Activated CD8-positive, alpha-beta memory T cell treated with anti-CD3 and anti-CD28 coated beads for 36 hours (primary cell): ENCODE measurements at places on chromosomes 1 and 21. TPM values are rescaled to one million over a fixed set of nuclear protein-coding genes. Genes with fewer than 3 reads are reported as not detected.

The CENPF gene
- total RNA-seq = 49.5 TPM

The NLRP3 gene
- 2.9 TPM for total RNA-seq

The CYP4B1 gene
- total RNA-seq = not detected

The DOP1B gene
- 13.6 TPM for total RNA-seq

The KRTAP21-2 gene
- total RNA-seq = not detected

The BRDT gene
- not detected for total RNA-seq

The SEMA4A gene
- 18.4 TPM for total RNA-seq

The MYBPH gene
- not detected for total RNA-seq

The KRTAP11-1 gene
- total RNA-seq = not detected

The KRTAP7-1 gene
- not detected for total RNA-seq

The MEF2D gene
- total RNA-seq = 30.8 TPM

The RYR2 gene
- total RNA-seq = 0.08 TPM

The ABCA4 gene
- total RNA-seq = not detected

The FCRL1 gene
- not detected for total RNA-seq

The RAP1GAP gene
- 0.96 TPM for total RNA-seq

The ADAMTS5 gene
- not detected for total RNA-seq

The C1orf226 gene
- not detected for total RNA-seq

The CYP4A22 gene
- not detected for total RNA-seq

The WNT9A gene
- total RNA-seq = not detected

The UBE2U gene
- total RNA-seq = not detected

The PTPN7 gene
- total RNA-seq = 462 TPM

The DCST2 gene
- not detected for total RNA-seq

The LRRC39 gene
- total RNA-seq = 0.34 TPM

The CACNA1S gene
- total RNA-seq = not detected

The MYOC gene
- not detected for total RNA-seq

The PLEKHA6 gene
- 0.25 TPM for total RNA-seq

The TSTD1 gene
- total RNA-seq = 43.2 TPM

The KLF17 gene
- total RNA-seq = not detected

The PLPPR4 gene
- total RNA-seq = not detected

The CSF1 gene
- 46.6 TPM for total RNA-seq

The DENND2D gene
- 232 TPM for total RNA-seq

The INSRR gene
- total RNA-seq = not detected

The LORICRIN gene
- total RNA-seq = not detected

The S100A6 gene
- 213 TPM for total RNA-seq

The LCE2B gene
- not detected for total RNA-seq

The SUSD4 gene
- not detected for total RNA-seq

The TNFRSF1B gene
- total RNA-seq = 202 TPM

The GFI1 gene
- 71.0 TPM for total RNA-seq

The OR10J1 gene
- total RNA-seq = not detected

The CFHR5 gene
- not detected for total RNA-seq

The PCSK9 gene
- not detected for total RNA-seq

The TMEM59 gene
- 124 TPM for total RNA-seq

The C8B gene
- not detected for total RNA-seq

The CD1D gene
- not detected for total RNA-seq

The LYPD8 gene
- total RNA-seq = not detected

The MAB21L3 gene
- not detected for total RNA-seq

The CYP4A11 gene
- total RNA-seq = not detected

The CELSR2 gene
- 2.7 TPM for total RNA-seq

The NR5A2 gene
- total RNA-seq = not detected

The KCNT2 gene
- total RNA-seq = not detected

The ITGB2 gene
- total RNA-seq = 197 TPM

The CCDC30 gene
- total RNA-seq = 1.9 TPM

The RNF115 gene
- total RNA-seq = 16.3 TPM
